ENCODE measurements at places on chromosomes 3 and 15. TPM values are rescaled to one million over a fixed set of nuclear protein-coding genes. Genes with fewer than 3 reads are reported as not detected.

DNA sequence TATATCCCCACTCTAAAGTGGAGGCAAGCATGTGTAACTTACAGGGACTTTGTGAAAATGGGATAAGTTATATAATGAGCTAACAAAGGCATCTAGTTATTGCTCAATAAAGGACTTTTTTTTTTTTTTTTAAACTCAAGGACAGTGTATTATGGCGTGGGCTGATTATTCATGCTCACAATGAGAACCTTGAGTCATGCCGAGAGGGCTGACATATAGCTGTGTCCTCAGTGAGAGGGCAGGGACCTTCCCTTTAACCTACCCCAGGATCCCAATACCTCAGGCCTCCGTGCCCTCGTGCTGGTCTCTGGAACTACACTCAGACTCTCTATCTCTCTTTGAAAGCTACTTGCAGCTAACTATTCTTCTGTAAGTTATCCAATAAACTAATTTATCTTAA is 319.9 kb upstream of the ICE2 start:
- DNase-seq: no peak
- H3K36me3 ChIP-seq: no peaks in the 10 kb centered on the region

GRCh38 chr3:100331660-100332059 is 2.9 kb upstream of the NIT2 start:
- H3K4me3 ChIP-seq: no peak overlapping the region
- DNase-seq: no peak
- H3K27me3 ChIP-seq: no peaks in the 10 kb centered on the region

- H3K36me3 ChIP-seq: no peaks in the 10 kb centered on the region
- H3K27ac ChIP-seq: no peak overlapping the region
- H3K27me3 ChIP-seq: no peaks in the 10 kb centered on the region
- H3K4me3 ChIP-seq: no peak overlapping the region
These were observed 60.0 kb downstream of the MAGEF1 start for GRCh38 chr3:184651904-184652303.

DNA sequence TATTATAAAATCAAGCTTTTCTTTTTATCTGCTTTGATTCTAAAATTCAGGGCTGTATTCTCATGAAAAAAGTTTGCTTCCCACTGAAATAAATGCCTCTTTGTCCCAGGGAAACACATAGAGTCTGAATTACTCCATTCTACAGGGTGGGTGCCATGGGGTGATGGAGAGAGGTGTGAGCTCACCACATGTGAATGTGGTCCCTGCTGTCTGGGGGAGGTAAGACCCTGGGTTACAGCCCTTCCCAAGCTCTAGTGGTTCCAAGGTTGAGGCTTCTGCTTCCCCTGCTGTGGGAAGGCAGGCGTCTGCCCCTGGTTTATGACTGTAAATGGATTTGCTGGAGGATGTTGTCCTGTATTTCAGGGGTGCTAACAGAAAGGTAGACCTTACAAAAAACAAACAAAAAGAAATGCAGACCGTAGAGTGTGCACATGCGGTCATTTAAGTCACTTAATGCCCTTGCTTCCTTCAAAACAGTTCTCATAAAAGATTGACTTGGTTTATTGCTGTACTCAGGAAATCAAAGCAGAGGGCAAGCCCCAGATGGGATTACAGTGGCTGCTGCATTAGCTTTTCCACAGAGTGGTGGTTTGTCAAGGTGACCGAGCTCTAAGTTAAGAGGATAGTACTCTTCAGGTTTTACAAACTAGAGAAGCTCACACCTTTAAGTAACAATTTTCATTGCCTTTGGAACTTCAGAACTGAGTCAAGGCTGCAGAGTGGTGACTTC is 49.2 kb downstream of the CTDSPL start:
- H3K4me1 ChIP-seq: peaks cover 8% of the 10 kb centered on the region
- no peak for DNase-seq
- H3K27me3 ChIP-seq: no peaks in the 10 kb centered on the region
- H3K36me3 ChIP-seq: no peaks in the 10 kb centered on the region
- no peak overlapping the region for H3K27ac ChIP-seq
- H3K4me3 ChIP-seq: no peak overlapping the region

- no peak overlapping the region for H3K27ac ChIP-seq
- H3K27me3 ChIP-seq: no peaks in the 10 kb centered on the region
- H3K36me3 ChIP-seq: no peaks in the 10 kb centered on the region
These were observed 158.1 kb upstream of the CTDSPL start for GRCh38 chr3:37703626-37704025.

DNA sequence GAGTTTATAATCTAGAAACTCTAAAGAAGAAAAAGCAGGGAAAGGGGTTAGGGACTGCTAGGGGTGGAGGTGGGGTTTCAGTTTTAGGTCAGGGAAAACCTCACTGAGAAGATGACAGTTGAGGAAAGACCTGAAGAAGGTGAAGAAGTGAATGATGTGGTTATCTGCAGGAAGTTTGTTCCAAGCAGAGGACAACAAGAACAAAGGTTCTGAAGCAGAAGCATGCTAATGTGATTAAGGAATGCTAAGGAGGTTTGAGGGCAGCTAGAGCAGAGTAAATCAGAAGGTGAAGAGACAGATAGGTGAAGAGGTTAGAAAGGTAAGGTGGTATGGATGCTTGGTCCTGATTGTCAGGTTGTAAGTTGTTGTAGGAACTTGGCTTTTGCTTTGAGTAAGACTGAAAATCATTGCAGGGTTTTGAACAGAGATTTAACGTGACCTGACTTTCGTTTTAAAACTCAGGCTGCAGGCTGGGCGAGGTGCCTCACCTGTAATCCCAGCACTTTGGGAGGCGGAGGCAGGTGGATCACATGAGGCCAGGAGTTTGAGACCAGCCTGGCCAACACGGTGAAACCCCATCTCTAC is 8.6 kb downstream of the OXSR1 start:
- DNase-seq: no peak
- no peak overlapping the region for H3K27ac ChIP-seq
- H3K4me3 ChIP-seq: no peak overlapping the region
- H3K36me3 ChIP-seq: no peaks in the 10 kb centered on the region
- peaks cover 8% of the 10 kb centered on the region for H3K4me1 ChIP-seq
- H3K27me3 ChIP-seq: no peaks in the 10 kb centered on the region

DNA sequence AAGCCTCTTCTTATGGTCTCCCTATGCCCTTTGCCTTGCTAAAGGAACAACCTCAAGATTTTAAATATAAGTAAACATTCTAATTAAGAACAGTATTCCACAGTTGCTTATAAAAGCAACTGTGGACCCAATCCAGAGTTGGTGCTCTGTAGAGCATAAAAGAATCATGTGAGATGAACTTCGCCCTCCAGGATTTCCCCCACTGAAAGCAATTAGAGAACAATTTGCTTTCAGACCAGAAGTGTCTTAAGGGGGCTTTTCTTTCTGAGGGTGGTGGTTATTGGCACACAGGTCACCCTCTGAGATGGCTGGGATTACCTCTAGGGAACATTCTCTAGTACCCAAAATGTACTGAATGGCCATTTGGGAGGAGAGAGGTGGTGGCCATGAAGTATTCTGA is 10.6 kb downstream of the ZNF592 start:
- no peak overlapping the region for H3K27ac ChIP-seq
- no peak overlapping the region for H3K4me3 ChIP-seq
- no peaks in the 10 kb centered on the region for H3K36me3 ChIP-seq
- H3K27me3 ChIP-seq: no peaks in the 10 kb centered on the region

GRCh38 chr3:137692803-137693431 is 71.2 kb upstream of the SOX14 start:
- no peak overlapping the region for H3K27ac ChIP-seq
- no peak for DNase-seq
- no peaks in the 10 kb centered on the region for H3K4me1 ChIP-seq
- H3K4me3 ChIP-seq: no peak overlapping the region
- no peaks in the 10 kb centered on the region for H3K36me3 ChIP-seq
- H3K27me3 ChIP-seq: no peaks in the 10 kb centered on the region

GRCh38 chr3:11050666-11051323 is 58.2 kb downstream of the SLC6A1 start:
- no peaks in the 10 kb centered on the region for H3K27me3 ChIP-seq
- no peak for DNase-seq
- H3K36me3 ChIP-seq: no peaks in the 10 kb centered on the region
- H3K27ac ChIP-seq: no peak overlapping the region
- H3K4me3 ChIP-seq: no peak overlapping the region

- no peak for DNase-seq
- H3K27me3 ChIP-seq: no peaks in the 10 kb centered on the region
- H3K27ac ChIP-seq: no peak overlapping the region
- no peaks in the 10 kb centered on the region for H3K36me3 ChIP-seq
- no peak overlapping the region for H3K4me3 ChIP-seq
These were observed 17.9 kb downstream of the GRIP2 start for GRCh38 chr3:14522129-14522691.

DNA sequence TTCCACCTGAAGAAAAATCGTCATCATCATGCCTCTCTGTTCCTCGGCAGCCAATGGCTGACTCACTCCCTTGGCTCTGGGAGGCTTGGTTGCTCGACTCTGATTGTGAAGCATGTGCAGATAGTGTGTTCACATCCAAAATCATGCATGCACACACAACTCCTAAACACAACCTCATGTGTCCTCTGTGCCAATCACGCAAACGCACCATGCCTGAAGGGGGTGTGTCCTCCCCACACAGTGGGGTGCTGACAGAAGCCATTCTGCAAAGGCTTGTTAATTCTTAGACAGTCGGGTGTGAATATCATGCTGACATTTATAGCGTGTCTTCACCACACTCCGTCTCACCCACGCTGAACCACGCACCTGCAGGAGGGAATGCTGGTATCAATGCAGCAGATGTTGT is 11.4 kb upstream of the CCDC174 start:
- no peaks in the 10 kb centered on the region for H3K27me3 ChIP-seq
- H3K36me3 ChIP-seq: no peaks in the 10 kb centered on the region
- no peaks in the 10 kb centered on the region for H3K4me1 ChIP-seq
- DNase-seq: no peak
- H3K4me3 ChIP-seq: no peak overlapping the region

- no peaks in the 10 kb centered on the region for H3K27me3 ChIP-seq
- H3K36me3 ChIP-seq: no peaks in the 10 kb centered on the region
- no peak overlapping the region for H3K4me3 ChIP-seq
- H3K4me1 ChIP-seq: peaks cover 7% of the 10 kb centered on the region
These were observed 8.8 kb downstream of the BCL6 start for GRCh38 chr3:187736418-187736871.

DNA sequence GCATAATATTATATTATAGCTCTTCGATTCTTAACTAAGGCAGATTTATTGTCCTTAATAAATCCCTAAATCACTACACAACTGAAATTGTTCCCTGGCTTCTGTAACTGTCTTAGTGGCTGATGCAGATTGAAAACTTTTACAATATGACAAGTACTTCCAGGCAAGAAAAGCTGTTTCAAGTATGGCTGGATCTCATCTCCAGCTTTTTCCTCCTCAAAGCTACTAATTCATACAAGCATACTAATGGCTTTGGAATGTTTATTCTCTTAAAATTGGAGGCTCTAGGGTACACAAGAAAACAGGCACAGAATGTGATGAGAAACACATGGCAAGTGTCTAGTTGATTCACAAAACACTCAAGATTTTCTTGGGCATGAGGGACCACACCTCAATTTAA is 351.5 kb upstream of the ICE2 start:
- no peak overlapping the region for H3K4me3 ChIP-seq
- H3K27ac ChIP-seq: peak overlapping the region; percentile 7
- no peak for DNase-seq
- no peaks in the 10 kb centered on the region for H3K27me3 ChIP-seq
- H3K4me1 ChIP-seq: no peaks in the 10 kb centered on the region

- H3K36me3 ChIP-seq: no peaks in the 10 kb centered on the region
- no peak overlapping the region for H3K4me3 ChIP-seq
- H3K27me3 ChIP-seq: no peaks in the 10 kb centered on the region
- peak; percentile 40 for DNase-seq
- H3K27ac ChIP-seq: no peak overlapping the region
These were observed 559.8 kb upstream of the CBLB start for GRCh38 chr3:106428565-106428994.

DNA sequence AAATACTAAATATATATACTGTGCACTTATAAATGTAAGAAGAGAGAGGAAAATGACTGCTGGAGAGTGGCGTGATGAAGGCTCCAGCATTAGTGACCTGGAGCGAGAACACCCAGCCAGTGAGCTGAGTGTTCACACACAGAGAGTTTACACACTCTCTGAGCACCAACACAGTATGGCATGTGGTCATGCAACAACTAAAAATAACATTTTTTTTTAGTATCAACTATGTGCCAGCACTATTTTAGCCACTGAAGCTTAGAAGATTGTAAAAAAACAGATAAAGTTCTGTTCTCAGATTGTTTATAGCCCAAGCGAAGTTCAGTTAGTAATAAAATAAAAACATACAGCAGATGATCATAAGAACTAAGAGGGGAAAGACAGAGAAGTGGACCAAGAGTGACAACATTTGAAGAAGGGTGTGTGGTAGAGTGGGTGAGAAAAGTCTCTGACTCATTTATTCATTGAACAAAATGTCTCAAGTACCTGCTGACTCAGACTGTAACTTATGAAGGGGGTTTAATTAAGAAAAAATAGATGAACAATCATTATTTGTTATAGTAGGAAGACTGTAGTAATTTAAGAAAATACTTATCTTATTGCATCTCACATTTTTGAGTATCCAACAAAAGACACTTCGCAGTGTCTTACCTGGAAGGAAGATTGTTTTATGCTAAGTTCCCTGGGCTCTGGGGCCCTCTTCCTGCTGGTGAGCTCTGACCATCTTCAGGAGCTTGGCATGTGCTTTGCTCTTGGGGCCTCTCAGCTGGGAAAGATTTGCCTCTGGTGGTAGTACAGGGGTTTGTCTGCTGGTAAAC is 43.8 kb downstream of the GAP43 start:
- H3K27ac ChIP-seq: no peak overlapping the region
- no peaks in the 10 kb centered on the region for H3K36me3 ChIP-seq
- no peak overlapping the region for H3K4me3 ChIP-seq
- no peaks in the 10 kb centered on the region for H3K4me1 ChIP-seq

GRCh38 chr15:39579487-39580116 is 1.3 kb upstream of the THBS1 start:
- no peaks in the 10 kb centered on the region for H3K36me3 ChIP-seq
- peaks cover 11% of the 10 kb centered on the region for H3K4me1 ChIP-seq
- H3K4me3 ChIP-seq: peak overlapping the region; percentile 29
- DNase-seq: peak; percentile 79
- peak overlapping the region; percentile 98 for H3K27ac ChIP-seq

- no peaks in the 10 kb centered on the region for H3K4me1 ChIP-seq
- H3K36me3 ChIP-seq: no peaks in the 10 kb centered on the region
- H3K27me3 ChIP-seq: no peaks in the 10 kb centered on the region
- H3K27ac ChIP-seq: no peak overlapping the region
- no peak overlapping the region for H3K4me3 ChIP-seq
These were observed 73.3 kb downstream of the CSNK1G1 start for GRCh38 chr15:64282701-64283100.

DNA sequence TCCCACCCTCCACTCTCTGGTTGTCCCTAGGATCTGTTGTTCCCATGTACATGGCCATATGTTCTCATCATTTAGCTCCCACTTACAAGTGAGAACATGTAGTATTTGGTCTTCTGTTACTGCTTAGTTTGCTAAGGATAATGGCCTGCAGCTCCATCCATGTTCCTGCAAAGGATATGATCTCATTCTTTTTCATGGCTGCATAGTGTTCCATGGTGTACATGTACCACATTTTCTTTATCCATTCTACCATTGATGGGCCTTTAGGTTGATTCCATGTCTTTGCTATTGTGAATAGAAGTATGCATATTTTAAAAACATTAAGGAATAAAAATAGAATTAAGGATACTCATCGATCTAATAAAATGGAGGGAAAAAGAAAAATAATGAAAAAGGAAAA is 278.4 kb downstream of the MBNL1 start:
- no peak for DNase-seq
- H3K27ac ChIP-seq: no peak overlapping the region
- H3K36me3 ChIP-seq: no peaks in the 10 kb centered on the region
- H3K4me1 ChIP-seq: no peaks in the 10 kb centered on the region

The HIGD2B gene
- not detected for total RNA-seq

The ADGRG7 gene
- not detected for total RNA-seq

The SH2D7 gene
- total RNA-seq: not detected

The LIPH gene
- not detected for total RNA-seq

The LTF gene
- total RNA-seq: 9.0 TPM

The FAM107A gene
- total RNA-seq: 98.3 TPM

Measured in uterus (tissue), 4 donors.